ENCODE measurements at places on chromosomes 6 and 20.

GRCh38 chr20:34907616-34908469 is 31.4 kb downstream of the ACSS2 start:
- DNase-seq, result no peak

- DNase-seq, result peak; percentile 75
Measured at GRCh38 chr6:146546443-146547043, 2.9 kb downstream of the RAB32 start.

GRCh38 chr20:5146871-5147592 is 20.2 kb downstream of the CDS2 start:
- no peak for DNase-seq

GRCh38 chr6:141301779-141302178 is 830.9 kb upstream of the GJE1 start:
- no peak for DNase-seq

- no peak for DNase-seq
Measured at GRCh38 chr6:139927742-139928305, 553.4 kb upstream of the CITED2 start.

GRCh38 chr6:124963416-124963785 is 1.2 kb downstream of the RNF217 start:
- DNase-seq, result peak; percentile 67

GRCh38 chr6:19042420-19042819 is 655.3 kb downstream of the RNF144B start:
- no peak for DNase-seq

- no peak for DNase-seq
Measured at GRCh38 chr6:74717591-74717990, 488.3 kb downstream of the COL12A1 start.

DNA sequence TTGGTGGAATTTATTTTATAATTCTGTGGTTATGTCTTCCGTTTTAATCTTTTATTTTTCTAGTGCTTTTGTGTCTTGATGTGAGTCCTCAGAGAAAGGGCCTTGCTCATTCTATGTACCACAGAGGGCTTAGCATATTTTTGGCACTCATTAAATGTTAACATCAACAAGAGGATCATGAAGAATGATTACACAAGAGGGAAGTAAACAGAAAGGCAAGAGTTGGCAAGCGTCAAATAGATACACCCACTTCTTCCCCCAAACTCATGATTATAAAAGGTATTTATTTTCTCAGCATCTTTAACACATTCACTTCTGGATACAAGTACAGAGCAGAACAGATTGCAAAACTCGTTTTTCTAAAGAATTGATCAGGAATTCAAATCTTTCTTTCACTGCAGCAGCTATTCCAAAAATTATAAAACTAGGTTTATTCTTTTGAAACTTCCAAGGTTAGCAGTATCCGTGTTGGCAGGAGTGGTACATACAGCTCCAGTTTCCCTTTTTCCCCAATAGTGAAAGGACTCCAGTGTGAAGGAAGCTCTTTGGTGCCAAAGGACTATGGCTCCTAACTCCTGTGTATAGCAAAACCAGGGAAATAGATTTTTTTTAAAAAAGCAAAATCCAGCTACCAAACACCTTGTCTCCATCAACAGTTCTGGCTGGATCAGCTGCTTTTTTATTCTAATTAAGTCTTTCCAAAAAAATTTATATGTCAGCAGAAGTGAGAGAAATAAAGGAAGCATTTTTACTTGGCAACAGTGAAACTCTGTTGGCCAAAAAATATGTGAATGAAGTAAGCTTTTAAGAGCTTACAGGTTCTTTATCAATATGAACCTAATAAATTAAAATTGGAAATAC is 221.9 kb downstream of the ADGRG6 start:
- DNase-seq, result no peak

- DNase-seq, result no peak
Measured at GRCh38 chr20:20184149-20184548, 131.8 kb downstream of the CFAP61 start.

DNA sequence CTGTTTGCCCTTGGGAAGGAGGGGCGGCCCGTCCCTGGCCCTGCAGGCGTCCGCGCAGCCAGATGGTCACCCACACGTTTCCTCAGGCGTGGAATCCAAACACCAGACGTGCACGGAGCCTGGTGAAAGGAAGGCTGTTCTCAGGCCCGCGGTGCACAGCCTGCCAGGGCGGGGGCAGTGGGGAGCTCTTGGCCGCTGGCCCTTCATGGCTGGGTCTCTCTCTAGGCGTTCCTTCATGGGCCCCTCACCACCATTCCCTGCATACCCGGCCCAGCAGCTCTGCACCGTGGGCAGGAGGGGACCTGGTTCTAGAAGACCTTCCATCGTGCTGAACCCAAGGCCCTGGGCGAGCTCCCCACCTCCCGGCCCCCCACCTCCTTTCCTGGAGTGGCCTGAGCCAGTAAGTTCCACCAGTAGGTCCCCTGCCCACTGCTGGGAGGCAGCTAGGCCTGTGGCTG is 30.4 kb upstream of the SMOC2 start:
- no peak for DNase-seq

DNA sequence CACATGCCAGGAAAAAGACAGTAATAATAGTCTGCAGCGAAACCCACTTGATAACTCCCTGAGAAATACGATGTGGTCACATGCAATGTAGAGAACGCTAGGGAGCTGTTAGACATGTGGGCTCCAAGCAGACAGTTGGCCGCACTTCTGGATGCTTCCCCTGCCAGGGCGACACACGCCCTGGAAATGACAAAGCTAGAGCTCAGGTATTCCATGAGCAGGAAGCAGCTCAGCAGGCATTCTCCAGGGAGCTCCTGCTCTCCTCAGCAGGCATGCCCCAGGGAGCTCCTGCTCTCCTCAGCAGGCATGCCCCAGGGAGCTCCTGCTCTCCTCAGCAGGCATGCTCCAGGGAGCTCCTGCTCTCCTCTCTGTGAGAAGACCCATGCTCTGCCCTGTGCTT is 52.4 kb upstream of the NXT1 start:
- peak; percentile 57 for DNase-seq

DNA sequence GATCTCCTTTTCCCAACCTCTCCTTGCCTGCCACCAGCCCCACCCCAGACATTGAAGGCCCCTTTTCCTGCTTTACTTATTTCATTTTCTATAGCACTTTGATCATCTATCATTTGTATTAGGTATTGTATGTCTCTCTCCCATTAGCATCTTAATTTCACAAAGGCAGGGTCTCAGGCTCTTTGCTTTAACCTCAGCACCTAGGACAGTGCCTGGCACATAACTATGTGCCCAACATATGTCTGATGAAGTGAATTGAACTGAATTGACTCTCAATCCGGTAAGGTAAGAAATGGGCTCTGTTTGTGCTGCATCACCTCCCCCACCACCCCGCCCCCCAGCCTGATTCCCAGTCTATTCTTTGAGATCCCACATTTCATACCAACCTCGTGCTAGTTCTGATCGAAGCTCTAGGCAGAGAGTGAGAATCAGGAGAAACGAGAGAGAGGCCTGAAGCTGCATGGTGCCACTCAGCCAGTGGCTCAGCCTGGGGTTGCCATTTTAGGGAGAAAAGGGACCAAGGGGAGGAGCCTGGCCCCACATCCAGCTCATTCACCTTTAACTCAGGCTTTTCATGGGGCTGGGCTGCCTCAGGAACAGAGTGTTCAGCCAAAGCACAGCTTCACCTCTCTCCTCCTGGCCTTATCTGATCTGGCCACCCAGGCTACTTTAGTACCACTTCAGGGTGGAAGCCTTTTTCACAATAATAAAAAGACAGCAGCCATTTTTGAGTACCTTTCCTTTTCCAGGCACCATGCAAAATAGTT is at the start of gene SPINT3:
Gene SPINT3, minus strand, starts transcription at position 476 of the 767 bp plus-strand sequence. Its CDS starts 14 bp downstream, at position 462.
- no peak for DNase-seq

DNA sequence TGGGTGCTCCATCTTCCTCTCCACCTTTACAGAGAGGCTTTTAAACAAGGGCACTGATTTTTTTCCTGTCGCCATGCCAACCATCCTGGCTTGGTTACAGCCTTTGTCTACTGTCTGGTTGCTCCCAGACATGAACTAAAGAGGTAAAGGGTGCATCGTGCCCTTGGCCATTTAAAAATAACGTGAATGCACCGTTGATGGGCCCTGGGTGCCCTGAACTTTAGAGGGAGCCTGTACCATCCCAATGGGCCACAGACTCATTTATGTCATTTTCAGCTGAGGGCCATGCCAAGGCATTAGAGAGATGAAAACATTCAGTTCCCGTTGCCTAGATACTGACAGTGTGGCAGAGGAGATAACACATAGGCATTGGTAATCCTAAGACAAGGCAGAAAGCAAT is 23.3 kb downstream of the TMC2 start:
- no peak for DNase-seq

DNA sequence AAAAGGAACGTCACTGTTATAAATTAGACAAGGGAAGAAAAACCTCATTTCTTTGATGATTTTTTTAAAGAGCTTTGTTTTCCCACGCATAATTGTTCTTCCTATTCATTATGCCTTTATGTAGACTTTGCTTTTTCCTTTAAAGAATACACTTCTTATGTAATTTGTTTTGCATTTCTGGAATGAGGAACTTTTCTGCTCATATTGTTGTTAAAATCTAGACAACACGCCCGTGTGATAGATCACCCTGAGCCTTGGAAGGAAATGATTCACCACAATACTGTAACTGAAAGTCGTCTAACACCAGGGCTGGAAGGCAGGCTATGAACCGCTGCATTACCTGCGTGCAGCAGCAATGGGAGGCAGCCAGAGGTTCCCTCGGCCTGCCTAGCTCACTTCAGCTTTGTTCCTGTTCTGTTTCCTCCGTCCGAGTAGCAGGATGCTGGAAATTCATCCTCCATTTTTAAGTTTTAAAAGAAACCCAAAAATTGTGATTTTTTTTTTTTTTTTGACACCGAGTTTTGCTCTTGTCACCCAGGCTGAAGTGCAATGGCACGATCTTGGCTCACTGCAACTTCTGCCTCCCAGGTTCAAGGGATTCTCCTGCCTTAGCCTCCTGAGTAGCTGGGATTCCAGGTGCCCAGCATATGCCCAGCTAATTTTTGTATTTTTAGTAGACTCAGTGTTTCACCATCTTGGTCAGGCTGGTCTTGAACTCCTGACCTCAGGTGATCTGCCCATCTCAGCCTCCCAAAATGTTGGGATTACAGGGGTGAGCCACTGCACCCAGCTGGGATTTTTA is 49.6 kb upstream of the ZNF217 start:
- peak; percentile 5 for DNase-seq

DNA sequence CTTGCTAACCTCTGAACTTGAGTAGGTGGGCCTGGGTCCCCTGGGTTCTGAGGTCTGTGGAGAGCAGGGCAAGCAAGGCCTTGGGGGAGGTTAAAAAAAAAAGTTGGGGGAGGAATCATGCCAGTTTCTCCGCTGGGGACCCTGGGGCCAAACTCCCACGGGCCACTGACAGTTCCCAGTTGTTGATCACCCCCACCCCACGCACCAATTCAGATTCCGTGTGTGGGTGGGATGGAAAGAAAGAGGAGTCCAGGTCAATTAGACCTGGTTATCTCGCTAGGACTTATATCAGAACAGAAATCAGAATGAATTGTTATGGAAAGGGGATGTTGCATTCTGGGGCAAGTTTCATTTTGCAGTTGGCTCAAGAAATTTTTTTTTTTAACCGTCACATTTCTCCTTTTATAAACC is 46.7 kb upstream of the SUPT3H start:
- DNase-seq, result no peak

DNA sequence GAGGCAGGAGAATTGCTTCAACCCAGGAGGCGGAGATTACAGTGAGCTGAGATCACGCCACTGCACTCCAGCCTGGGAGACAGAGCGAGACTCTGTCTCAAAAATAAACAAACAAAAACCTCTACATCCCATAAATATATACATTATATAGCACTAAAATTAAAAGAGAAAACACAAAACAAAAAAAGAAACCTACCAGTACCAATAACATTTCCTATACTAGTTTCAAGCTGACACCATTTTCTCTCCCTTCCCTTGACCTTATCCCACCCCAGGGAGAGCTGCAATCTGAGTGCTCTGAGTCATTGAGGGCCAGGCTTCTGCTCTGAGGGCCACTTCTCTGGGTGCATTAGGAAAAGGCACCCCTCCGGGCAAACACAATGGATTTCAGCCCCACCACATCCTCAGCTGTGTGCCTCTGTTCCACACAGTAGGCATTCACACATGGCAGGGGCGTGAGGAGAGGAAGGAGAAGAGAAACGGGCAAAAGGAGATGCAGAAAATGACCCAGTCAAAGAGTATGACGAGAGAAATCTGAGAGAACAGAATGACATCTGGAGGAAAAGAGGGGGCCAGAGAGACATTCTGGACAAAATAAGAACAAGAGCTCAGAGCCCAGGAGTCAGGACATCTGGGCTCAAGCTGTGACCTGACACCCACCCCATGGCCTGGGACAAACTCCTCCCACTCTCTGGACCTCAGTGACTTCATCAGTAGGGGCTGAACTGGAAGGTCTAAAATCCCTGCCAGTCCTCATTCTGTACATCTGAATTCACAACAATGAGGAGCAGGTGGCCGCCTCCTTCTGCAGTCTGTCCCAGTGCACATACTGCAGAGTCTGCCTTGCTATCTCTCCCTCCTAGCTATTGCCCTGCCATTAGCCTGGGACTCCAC is 18.2 kb downstream of the TRIM26 start:
- DNase-seq, result no peak

- DNase-seq, result peak; percentile 83
Measured at GRCh38 chr20:32007787-32008616, 2.2 kb upstream of the CCM2L start.

DNA sequence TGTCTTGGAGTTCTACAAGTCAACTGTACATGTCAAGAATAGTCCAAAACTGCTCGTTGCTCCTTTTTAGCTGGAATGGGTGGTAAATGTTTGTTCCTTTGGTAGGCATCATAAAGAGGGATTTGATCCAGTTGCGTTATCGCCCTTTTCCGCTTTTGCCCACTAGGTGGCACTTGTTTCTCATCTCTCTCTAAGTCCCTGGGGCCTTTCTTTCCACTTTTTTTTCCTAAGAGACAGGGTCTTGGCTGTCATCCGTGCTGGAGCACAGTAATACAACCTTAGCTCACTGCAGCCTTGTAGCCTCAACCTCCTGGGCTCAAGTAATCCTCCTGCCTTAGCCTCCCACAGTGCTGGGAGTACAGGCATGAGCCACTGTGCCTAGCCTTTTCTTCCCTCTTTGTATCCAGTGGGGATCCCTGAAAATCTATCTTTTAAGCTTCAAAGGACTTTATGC is 20.7 kb downstream of the GTPBP2 start:
- peak; percentile 88 for DNase-seq

- peak; percentile 52 for DNase-seq
Measured at GRCh38 chr6:111087871-111088667, 766 bp downstream of the SLC16A10 start.

GRCh38 chr6:40419377-40419776 is 167.8 kb downstream of the LRFN2 start:
- DNase-seq, result no peak

Measured in mesendoderm (in vitro differentiated cells).